ENCODE measurements at places on chromosomes 4 and X.

DNA sequence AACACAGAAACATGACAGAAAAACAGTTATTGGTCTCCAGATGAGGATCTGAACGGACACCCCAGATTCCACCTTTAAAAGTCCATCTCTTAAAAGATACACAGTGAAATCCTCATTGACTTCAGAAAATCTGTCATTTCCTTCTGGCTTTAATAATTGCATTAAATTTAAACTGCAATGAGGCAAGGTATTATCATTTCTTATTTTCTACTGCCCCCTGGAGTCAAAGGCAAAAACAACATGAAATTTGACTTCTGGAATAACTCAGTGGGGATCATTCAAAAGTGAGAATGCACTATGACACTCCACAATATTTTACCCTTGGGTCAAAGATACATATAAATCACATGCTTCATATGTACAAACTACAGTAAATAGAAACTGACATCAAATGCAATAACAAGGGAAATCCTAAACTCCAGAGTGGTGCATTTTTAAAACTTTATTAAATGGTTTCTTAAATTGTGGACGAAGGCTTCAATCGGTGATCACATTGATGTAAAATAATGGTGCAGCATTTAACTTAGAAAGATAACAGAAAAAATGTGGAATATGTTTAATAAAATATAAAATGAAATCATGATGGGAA, 56.4 kb upstream of the SPANXN1 start:
- DNase-seq, result no peak

GRCh38 chr4:122992641-122993040, 70.2 kb upstream of the NUDT6 start:
- DNase-seq, result no peak

DNA sequence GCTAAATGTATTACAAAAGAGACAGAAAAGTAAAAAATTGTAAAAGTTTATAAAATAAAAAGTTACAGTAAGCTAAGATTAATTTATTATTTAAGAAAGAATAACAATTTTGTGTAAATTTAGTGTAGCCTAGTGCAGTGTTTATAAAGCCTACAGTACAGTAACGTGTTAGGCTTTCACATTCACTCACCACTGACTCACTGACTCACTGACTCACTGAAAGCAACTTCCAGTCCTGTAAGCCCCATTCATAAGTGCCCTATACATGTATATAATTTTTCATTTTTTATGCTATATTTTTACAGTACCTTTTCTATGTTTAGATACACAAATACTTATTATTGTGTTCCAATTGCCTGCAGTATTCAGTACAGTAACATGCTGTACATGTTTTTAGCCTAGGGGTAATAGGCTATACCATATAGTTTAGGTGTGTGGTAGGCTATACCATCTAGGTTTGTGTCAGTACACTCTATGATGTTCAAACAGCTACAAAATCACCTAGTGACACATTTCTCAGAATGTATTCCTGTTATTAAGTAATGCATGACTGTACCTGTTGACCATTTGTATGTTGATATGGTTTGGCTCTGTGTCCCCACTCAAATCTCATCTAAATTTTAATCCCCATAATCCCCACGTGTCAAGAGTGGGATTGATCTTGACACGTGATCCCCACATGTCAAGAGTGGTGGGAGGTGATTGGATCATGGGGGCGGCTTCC, 57.9 kb downstream of the CFAP299 start:
- DNase-seq, result no peak

DNA sequence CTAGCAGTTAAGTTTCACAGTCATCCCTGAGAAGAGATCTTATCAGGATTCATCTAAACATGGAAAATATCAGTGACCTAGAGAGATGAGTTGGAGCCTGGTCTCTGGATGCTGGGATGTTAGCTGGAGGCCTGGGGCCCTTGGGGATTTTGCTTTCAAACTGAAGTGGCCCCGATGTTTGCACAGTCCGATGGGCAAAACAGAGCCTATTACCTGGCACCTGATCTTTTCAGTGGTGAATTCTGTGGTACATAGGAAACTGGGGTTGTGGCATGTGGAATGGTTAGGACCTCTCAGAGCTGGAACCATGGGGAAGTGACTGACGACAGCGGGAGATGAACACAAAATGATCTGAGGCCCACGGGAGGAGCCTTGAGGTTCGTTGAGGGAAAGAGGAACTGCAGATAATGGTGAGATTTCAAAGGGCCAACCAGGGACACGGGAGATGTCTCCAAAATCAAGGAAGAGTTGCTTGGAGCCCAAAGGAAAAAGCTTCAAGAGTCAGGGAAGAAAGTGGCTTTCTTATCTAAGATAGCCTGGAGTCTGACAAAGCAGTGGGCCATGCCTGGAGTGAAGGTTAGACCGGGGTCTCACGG, 17.8 kb upstream of the TENM3 start:
- DNase-seq, result no peak

DNA sequence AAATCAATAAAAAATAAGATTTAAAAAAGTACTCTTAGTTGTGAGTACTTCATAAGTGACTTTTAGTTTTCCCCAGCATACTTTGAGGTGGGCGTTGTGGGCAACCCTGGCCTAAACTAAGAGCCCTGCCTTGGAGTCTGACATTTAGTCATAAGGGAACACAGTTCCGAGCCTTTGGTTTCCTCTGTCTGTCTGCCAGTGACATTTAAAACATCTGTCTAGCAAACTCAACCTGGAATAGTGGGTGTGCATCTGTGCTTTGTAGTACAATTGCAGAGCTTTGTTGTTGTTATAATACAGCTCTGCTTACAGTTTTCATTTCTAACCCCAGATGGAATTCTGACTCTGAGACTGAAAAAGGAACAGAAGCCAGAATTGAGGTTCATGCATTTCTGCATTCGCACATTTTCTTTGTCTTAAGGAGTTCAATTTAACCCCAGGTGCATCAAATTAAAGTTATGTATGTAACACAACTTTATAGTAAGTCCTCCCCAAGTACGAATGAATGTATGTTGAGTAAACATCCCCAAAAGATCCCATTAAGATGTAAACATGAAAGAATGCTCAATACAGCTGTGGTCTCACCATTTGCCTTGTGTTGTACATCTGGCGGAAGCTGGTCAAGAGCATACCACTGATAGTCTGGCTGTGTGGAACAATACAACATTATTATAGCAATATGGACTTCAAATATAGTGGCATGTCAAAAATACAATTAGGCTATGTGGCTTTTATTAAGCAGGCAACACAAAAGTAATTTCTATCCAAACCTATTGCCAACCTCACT, 25.9 kb downstream of the TNIP3 start:
- no peak for DNase-seq

DNA sequence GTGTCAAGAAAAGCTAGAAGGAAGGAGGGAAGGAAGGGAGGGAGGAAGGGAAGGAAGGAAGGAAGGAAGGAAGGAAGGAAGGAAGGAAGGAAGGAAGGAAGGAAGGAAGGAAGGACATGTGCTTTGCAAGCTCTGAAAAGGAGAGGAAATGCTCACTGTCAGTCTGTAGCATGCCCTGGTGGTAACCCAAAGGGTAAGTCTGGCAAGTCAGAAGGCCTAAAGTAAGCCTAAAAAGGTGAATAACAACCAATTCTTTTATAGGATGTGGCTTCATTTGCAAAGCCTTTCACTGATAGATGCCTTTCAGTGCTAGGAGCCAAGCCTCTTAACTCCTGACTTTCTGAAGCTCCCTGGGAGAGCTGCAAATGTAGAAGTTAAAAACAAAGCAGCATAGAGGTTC, 542.6 kb downstream of the CFAP47 start:
- DNase-seq, result no peak

- DNase-seq, result no peak
Observed at GRCh38 chr4:98448908-98449307, 187.7 kb downstream of the RAP1GDS1 start.

GRCh38 chrX:15881381-15881897, 26.8 kb upstream of the AP1S2 start:
- DNase-seq, result no peak

DNA sequence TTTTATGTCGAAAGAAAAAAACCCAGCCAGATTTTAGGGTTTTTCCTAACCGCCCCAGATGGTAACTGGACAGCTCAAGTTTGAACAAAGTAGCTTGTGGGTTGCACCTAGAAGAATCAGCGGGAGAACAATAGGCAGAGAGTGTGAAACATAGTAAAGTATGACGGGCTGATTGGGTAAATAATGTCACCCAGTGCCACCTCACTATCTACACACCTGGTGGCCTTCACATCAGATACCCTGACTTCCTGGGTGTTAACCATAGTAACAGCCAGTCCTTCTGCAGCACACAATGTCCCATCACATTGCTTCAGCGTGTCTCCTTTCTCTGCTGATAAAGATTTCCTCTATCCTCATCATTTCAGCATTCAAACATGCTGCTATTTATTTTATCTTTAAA, 159.1 kb upstream of the HS3ST1 start:
- DNase-seq, result no peak

- DNase-seq, result no peak
Observed at GRCh38 chr4:75637827-75638226, 7.5 kb upstream of the CDKL2 start.

GRCh38 chr4:182853731-182854330, 63.4 kb downstream of the DCTD start:
- no peak for DNase-seq

GRCh38 chrX:136783159-136783558, 2.4 kb upstream of the ARHGEF6 start:
- no peak for DNase-seq

- DNase-seq, result no peak
Observed at GRCh38 chr4:41189076-41189475, 25.3 kb downstream of the APBB2 start.

GRCh38 chr4:80259012-80259411, 7.5 kb upstream of the FGF5 start:
- no peak for DNase-seq

DNA sequence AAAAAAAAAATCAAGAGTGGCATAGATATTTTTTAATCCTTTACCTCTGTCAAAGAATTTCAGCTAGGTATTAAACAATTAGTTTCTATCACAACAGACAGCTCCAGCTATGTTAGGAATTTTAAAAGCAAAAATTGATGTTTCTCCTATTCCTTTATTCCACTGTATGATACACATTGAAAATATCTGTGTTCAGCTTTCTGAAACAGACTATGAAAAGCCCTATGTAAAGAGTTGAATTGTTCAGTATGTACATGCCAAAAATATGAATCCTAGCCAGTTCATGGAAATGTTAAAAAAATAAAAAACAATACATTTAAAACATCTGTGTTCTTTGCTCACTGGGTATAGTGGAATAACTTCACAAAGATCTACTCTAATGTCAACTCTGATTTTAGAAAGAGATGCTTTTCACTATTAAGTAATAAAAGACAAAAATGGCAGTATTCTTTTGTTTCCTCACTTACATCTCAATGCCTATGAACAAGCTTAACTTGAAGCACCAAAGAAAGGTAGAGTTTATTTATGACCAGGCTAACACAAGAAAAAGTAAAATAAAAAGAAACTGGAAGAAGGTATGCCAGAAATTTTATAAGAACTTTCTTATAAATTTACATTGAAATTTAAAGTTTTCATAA, 32.1 kb downstream of the FBXW7 start:
- DNase-seq, result no peak

DNA sequence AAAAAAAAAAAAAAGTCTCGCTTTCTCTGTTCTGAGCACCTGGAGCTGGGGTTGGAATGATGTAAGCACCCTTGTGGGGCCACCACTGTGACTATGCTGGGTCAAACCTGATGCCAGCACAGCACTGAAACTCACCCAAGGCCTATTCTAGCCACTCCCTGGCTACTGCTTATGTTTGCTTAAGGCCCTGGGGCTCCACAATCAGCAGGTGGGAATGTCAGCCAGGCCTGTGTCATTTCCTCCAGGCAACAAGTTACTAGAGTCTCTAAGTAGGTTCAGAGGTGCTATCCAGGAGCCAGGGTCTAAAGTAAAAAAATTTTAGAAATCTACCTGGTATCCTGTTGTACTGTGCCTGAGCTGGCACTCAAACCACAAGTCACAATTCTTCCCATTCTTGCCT, 1306.8 kb downstream of the STIM2 start:
- no peak for DNase-seq

GRCh38 chr4:170229006-170229405, 139.2 kb upstream of the AADAT start:
- DNase-seq, result no peak

DNA sequence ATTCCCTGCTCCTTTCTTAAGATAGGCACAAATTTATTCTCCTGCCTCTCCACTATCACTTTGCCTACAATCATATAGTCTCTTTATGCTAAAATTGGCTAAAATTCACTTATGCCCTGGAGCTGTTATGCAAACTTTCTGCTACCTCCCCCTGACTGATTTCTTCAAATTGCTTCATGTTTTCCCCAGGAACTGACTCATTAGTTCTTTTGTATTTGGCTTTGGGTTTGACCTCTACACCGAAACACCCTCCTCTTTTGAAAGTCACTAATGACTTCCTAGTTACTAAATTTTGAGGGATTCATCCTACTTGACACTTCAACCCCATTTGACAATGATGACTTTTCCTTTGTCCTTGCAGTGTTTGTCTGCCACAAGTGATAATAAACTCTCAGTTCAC, 222.6 kb downstream of the NDST4 start:
- DNase-seq, result no peak

DNA sequence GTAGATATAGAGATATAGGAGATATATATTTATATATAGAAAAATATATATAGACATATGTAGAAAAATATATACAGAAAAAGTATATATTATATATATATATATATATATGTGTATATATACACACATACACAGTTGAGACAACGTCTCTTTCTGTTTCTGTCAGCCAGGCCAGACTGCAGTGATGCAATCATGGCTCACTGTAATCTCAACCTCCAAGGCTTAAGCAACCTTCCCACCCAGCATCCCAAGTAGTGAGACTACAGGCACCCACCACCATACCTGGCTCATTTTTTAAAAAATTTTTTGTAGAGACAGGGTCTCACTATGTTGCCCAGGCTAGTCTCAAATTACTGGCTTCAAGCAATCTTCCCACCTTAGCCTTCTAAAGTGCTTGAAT, 426.3 kb downstream of the GPM6A start:
- DNase-seq, result no peak

DNA sequence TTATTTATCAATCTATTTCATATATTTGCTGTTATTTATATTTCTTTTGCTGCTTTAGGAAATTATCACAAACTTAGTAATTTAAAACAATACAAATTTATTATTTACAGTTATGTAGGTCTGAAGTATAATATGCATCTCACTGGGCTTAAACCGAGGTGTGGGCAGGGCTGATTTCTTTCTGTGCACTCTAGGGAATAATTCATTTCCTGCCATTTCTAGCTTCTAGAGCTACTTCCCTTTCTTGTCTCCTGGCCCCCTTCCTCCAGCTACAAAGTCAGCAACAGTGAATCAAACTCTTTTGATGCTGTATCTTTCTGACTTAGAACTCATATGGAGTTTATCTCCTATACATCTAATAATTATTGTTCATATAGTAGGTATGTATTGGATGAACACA, 303.5 kb upstream of the ARSJ start:
- DNase-seq, result no peak

GRCh38 chrX:1902901-1903235, 288.0 kb downstream of the ASMT start:
- DNase-seq, result no peak

- no peak for DNase-seq
Observed at GRCh38 chr4:85477534-85477933, 2.6 kb downstream of the ARHGAP24 start.

- DNase-seq, result no peak
Observed at GRCh38 chr4:149574971-149575370, 240.7 kb downstream of the IQCM start.

GRCh38 chrX:9233141-9233540, 199.2 kb upstream of the FAM9B start:
- DNase-seq, result no peak
